ENCODE measurements at places on chromosomes 7 and 10.

- no peak for DNase-seq
Observed at GRCh38 chr10:98430427-98430826, 15.4 kb upstream of the PYROXD2 start.

DNA sequence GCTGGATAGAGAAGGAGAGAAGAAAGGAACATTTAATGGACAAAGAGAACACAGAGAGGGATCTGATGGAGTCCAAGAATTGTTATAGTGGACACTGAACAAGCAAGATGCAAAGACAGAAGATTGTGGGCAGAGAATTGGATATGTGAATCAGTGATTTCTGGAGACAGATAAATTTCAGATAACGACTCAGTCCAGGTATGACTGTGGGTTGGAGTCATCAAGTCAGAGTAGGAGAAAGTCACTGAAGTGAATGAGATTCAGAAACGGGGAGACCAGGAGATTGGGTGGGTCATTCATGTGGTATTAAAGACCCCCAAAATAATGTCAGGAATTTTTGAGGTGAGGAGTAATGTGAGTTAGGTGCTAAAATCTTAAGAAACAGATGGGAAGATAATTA lies 23.0 kb downstream of the ASB4 start:
- no peak for DNase-seq

DNA sequence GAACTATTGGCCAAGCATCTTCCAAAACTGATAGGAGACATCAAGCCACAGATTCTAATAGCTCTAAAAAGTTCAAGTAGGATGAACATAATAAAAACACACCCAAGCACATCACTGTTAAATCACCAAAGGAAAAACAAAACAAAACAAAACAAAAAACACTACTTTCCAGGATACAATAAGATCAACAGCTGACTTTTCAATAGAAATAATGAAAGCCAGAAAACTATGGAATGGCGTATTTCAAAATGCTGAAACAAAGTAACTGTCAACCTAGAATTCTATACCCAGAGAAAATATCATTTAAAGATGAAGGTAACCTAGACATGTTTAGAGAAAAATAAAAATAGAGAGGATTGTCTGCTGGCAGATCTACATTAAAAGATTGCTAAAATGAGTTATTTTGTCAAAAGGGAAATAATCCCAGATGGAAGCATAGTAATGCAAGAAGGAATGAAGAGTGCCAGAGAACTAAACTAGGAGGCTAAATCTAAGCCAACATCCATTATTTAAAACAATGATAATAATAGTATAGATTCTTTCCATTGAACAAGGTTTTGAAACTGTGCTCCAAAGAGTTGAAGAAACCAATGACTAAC lies 13.9 kb downstream of the TUBAL3 start:
- DNase-seq = no peak

GRCh38 chr10:74968667-74969061 lies 142.3 kb downstream of the KAT6B start:
- no peak for DNase-seq
